ENCODE measurements at places on chromosomes 5 and 9. TPM values are rescaled to one million over a fixed set of nuclear protein-coding genes. Genes with fewer than 3 reads are reported as not detected.

DNA sequence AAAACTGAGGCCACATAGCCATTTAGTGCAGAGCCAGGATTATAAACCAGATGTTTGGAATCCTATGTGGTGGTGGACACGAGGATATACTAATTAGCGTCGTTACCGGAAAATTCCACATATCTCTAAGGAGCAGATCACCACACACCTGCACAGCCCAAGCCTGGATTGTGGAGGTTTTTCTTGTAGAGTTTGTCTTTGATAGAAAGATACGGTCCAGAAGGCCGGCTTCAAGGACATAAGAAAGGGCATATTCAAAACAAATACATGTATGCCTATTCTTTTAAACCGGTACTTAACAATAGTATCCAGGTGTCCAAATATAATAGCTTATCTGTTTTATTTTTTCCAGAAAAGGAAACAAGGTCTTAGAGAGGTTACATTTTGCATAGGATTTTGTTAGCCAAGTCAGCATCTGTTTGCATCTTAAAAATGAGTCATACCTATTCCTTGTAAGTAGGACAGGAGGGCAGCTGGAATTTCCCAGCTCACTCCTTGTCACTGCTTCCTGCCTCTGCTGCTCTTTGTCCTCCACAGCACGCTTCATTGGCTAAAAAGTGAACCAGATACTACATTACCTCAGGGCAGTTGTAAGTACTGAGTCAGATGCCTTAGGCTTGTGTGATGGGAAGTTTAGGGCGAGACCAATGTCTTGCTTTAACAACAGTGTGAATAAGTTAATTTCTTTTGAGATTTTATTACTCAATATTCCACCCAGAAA is 3.6 kb downstream of the TMC1 start:
- H3K36me3 ChIP-seq: no peaks in the 10 kb centered on the region
- no peak for DNase-seq
- peaks cover 21% of the 10 kb centered on the region for H3K4me1 ChIP-seq
- no peaks in the 10 kb centered on the region for H3K27me3 ChIP-seq
- no peak overlapping the region for H3K4me3 ChIP-seq
- H3K27ac ChIP-seq: no peak overlapping the region

- H3K36me3 ChIP-seq: no peaks in the 10 kb centered on the region
- H3K4me3 ChIP-seq: no peak overlapping the region
- H3K4me1 ChIP-seq: no peaks in the 10 kb centered on the region
- H3K27me3 ChIP-seq: no peaks in the 10 kb centered on the region
Measured at GRCh38 chr5:152625696-152626095, 220.6 kb upstream of the NMUR2 start.

- no peaks in the 10 kb centered on the region for H3K27me3 ChIP-seq
- peaks cover 6% of the 10 kb centered on the region for H3K4me1 ChIP-seq
- no peak for DNase-seq
- H3K36me3 ChIP-seq: no peaks in the 10 kb centered on the region
- no peak overlapping the region for H3K4me3 ChIP-seq
- H3K27ac ChIP-seq: no peak overlapping the region
Measured at GRCh38 chr9:33198165-33198564, 31.0 kb upstream of the B4GALT1 start.

- H3K27ac ChIP-seq: no peak overlapping the region
- no peaks in the 10 kb centered on the region for H3K27me3 ChIP-seq
- no peak for DNase-seq
- no peaks in the 10 kb centered on the region for H3K36me3 ChIP-seq
Measured at GRCh38 chr5:26572480-26572879, 465.9 kb downstream of the CDH9 start.

DNA sequence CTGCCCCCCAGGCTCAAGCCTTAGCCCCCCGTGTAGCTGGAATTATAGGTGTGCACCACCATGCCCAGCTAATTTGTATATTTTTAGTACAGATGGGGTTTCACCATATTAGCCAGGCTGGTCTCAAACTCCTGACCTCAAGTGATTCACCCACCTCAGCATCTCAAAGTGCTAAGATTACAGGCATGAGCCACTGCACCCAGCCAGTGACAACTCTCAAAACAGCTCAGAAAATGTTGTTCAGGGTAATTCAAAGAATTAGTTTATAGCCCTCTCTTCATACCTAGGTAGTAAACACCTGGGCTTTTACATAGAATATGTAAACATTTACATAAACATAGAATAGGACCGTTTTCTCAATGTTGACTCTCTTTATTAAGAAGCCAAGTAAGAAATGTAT is 168.7 kb downstream of the ENC1 start:
- H3K4me1 ChIP-seq: no peaks in the 10 kb centered on the region
- DNase-seq: no peak
- no peak overlapping the region for H3K4me3 ChIP-seq

COL15A1 gene
- 8.0 TPM for total RNA-seq

Data from upper lobe of right lung (tissue), 1 donor.